Activated T-helper 9 cell treated with anti-CD3 and anti-CD28 coated beads, Interleukin-2, amount 50 U/mL, for 16 hours (primary cell): ENCODE measurements at places on chromosomes 7 and 10.

GRCh38 chr7:71186535-71187057 is 54.7 kb downstream of the GALNT17 start:
- no peak for DNase-seq

DNA sequence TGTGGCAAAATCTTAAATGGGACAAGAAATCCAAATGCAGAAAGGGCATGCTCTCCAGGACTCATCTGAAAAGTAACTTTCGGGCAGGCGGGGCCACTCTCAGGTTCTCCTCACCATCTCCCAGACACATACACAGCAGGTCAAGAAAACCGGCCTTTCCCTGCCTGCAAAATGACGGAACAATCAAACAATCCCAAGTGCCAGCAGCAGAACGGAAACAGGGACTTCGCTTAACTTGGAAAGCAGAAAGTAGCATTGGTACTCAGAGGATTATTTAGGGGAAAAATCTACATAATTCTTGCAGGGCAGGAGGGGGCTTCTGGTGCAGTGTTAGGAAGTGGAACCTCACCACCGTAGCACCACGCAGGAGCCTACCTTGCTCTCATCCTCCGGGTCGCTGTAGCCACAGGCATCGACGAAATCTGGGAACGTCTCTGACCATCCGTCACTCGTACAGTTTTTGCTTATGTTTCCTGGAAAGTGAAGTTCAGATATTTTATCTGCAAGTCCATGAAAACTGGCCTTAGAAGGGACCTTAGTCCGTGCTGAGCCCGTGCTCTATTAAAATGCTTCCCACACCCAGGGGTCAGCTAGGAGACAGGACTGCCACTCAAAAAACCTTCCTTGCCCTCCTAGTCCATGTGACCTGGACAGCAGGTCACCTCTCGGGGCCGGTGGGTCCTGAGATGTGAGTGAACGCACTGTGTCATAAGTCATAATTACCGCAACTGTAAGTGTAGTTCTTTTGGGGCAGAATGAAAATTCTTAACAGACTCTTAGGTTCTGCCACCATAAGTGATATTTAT is 41.1 kb downstream of the VIPR2 start:
- DNase-seq, result no peak

DNA sequence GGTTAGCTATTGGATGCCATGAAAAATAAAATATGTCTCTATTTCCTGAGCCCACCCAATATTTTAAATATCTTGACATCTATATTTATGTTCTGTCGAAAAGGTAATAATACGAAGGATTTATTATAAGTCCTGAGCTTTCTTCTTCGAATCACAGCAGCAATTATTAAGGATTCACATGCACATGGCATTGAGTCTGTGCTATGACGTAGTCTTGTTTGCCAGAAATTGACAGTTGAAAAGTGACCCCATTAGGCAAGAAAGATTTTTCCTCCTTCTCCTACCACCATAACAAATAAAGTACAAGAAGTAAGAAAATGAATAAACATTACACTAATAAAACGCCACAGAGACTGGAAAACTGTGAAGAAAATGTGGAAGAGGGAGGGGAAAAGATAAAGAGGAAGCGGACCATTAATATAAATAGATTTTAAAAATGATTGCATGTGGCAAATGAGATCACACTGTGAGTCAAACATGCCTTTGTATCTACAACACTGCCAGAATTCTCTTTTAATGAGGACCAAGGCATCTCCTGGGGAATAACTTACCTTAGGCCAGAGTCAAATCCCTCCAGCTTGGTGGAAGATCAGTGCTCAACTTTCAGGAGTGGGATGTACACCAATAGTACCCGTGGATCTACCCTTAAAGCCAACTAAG is 21.6 kb downstream of the FZD1 start:
- no peak for DNase-seq

GRCh38 chr10:49138361-49138891 is 4.6 kb upstream of the FAM170B start:
- DNase-seq, result no peak

GRCh38 chr10:74150204-74150989 is at the start of gene AP3M1:
AP3M1 (minus strand) TSS chr10:74150828; CDS start chr10:74138379, 12,449 bp downstream.
- peak; percentile 73 for DNase-seq

DNA sequence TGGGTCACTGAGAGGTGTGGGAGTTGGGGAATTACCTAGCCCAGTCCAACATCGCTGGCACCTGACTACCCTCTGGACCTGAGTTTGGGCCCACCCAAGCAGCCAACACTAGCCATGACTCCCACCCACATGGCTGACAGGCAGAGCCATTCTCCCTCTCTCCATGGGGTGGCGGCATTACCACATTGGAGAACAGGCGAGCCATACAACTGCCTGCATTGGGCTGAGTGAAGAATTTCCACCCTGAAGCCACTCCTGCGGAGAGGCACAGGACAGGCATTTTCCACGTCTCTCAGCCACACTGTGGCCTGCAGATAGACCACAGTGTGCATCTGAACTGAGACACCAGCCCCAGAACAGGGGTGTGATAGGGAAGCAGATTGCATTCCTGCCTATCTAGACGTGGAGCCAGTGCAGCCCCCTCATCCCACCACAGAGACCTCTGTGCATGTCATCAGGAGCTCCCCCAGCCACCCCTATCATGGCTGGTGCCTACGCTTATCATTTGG is 58.2 kb upstream of the ANTXRL start:
- no peak for DNase-seq

DNA sequence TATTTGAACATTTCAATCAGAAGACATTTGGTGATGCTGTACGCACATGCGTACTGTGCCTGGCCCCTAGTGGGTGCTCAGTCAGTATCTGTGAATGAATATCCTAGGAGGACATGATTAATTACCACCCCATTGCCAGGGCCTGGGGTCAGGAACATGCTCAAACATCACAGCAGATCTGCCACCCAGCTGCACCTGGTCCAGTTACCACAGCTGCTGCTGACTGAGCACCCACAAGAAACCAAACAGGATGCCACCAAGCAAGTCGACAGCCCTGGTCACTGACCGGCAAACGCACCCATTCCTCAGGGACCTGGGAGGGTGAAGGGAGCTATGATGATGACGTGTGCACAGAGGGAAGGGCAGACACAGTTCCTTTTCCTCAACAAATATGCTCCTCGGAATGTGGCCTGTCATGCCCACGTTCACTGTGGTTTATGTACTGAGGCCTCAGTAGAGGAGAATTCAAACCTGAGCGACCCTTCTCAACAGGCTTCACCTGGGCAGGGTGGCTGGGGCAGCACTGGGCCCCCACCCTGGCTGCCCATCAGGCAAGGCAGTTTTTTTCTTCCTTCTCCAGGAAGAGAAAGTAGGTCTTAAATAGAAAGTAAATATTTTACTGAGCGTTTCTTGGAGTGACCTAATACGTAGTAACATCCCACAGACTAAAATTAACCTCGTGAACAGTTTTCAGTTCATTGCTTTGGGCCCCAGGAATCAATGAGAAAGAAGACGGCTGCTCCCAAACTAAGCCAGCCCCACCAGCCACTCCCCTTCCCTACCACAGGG is 13.4 kb downstream of the CTBP2 start:
- DNase-seq, result no peak

DNA sequence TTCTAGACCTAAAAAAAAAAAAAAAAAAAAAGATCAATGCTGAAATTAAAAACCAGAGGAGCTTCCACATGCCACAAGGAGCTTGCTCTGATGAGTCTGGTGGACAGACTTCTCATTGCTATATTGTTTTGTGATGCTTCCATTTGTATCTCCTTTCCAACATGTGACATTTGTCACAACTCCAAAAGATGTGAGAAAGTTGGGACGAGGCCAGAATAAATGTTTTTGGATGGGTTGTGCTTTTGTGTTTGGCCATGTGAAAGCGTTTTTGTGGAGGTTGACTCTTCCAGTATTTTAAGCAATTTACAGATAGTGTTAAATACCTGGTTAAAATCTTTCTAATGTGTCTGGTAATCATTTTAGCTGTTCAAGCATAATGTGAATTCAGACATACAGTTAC is 280.1 kb downstream of the SKAP2 start:
- no peak for DNase-seq

DNA sequence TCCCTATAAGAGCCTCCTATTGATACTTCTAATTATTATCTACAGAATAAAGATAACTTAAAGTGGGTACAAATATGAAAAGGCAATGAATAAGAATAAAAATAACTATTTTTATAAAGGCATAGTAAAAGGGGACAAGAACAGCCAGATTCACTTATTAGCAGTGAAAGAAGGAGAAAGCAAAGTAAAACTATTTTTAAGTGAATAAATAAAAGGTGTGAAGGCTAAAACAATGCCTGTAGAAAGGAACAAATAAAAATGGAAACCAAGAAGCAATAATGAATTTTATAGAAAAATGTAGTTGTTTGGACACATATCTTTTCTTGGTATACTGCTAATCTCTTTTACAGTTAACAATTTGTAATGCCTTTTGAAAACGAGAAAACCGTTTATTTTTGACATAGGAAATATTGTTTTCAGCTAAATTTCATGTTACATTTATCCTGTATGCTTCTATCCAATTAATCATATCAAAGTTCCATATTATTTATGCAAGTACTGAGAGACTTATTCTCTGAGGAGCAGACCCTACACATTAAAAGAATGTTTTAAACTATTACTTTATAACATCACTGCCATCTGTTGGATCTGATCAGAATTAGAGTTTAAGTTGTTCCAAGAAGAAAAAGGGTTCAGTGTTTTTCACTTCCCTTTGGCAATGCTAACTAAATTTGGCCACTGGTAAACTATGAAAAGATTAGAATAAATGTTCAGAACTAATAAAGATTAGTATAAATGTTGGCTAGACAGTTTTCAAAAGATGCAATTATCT is 59.1 kb downstream of the ARMC3 start:
- no peak for DNase-seq

DNA sequence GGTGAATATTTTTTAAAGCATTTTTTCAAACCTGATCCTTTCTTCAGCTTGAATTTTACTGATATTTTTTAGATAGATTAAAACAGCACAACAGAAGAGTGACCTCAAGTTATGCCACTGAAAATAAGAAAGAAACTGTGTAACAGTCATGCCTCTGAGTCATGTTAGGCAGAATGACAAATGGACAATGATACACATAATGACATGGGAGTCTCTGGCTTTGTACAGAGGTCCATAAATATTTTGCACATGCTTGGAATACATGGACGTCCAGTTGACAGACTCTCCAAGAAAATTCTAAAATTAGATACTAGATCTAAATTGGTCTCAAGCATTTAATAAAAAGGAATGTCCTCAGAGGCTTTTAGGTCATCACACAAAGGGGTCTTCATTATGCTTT is 21.9 kb upstream of the SEMA3A start:
- DNase-seq, result no peak

- DNase-seq, result no peak
These were observed 60.6 kb downstream of the C1GALT1 start for GRCh38 chr7:7242899-7243298.

GRCh38 chr7:137001041-137001440 is 132.6 kb downstream of the CHRM2 start:
- no peak for DNase-seq

GRCh38 chr10:105793071-105793470 is 1152.0 kb downstream of the SORCS3 start:
- no peak for DNase-seq

GRCh38 chr10:60978287-60979115 is 34.5 kb upstream of the RHOBTB1 start:
- DNase-seq, result no peak

DNA sequence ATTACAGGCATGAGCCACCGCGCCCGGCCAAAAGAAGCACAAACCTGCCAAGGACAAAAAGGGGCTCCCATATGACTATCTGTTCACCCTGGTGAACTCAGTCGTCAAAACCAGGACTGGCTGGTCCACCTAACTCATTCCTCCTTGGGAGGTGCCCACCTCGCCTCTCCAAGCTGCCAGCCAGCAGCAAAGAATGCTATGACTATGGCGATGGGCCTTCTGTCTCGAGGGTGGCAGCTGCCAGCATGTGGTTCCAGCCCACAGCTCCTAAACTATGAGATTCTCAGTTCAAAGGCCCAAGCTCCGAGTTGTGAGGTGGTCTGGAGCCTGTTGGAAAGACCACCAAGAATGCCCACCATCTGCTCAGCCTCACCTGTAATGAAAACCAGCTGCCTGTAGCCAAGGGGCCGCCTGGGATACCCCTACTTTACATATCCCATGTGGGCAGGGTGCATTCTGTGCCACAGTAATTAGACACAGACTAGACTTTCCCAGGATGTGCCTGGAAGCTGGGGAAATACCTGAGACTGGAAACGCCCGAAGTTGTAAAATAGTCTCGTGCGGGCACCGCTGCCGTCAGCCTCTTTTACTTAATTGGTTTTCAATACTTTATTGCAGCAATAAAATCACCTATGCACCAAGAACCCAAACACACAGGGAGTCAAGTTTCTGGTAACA is 71.1 kb downstream of the ZRANB1 start:
- DNase-seq, result no peak
